CD4-positive, alpha-beta T cell treated with Interleukin-17A for 1 hour (primary cell): ENCODE measurements at places on chromosomes 3 and 15.

DNA sequence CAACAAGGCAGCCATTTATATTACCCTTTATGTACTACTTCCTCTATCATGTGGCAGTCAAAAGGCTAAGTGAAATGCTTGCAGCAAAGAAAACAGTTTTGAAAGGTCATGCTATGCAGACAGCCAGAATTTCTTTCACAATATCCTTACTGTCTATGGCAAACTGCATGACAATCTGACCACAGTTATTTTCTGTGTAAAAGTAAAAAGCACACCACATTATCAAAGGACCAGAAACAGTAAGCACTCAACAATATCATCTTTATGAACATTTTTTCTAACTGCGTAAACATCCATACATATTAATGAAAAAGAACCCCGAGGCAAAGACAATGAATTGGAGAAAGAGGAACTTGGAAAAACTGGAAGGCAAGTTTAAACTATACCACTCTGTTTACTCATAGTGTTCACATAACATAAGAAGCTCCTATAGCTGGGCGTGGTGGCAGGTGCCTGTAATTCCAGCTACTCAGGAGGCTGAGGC lies 47.9 kb downstream of the PIK3CB start:
- DNase-seq: no peak

DNA sequence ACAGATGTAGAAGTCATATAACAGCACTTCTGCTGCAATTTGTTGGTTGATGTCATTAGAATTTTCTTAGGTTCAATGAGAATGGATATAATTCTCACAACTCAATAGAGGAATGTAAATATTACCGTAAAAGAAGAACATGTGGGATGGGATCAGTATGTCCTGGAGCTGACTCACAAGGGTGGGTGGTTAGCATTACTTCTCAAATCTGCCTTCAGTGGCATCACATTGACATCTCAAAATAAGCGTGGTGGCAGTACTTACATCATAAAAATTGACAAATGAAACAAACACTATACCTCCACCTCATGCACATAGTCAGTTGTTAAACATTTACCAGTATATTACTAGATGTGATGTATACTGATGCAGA lies 1068.0 kb upstream of the CADM2 start:
- DNase-seq: no peak

DNA sequence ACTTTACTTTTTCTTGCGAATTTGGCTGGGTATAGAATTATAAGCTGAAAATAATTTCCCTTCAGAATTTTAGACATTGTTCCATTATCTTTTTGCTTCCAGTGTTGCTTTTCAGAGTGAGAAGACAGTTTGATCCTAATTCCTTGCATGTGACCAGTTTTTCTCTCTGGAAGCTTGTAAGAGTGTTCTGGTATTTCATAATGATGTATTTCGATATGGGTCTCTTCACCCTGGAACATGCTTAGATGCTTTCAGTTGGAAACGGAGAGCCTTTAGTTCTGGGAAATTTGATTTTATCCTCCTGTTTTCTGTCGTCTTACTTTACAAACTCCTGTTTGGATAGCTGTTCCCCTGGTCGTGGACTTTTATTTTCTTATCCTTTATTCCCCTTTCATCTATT lies 13.9 kb downstream of the ALPK3 start:
- DNase-seq: no peak

GRCh38 chr15:69725957-69726356 lies 273.3 kb downstream of the RPLP1 start:
- DNase-seq: no peak

- peak; percentile 44 for DNase-seq
Observed at GRCh38 chr3:16900779-16901440, 16.2 kb downstream of the PLCL2 start.

DNA sequence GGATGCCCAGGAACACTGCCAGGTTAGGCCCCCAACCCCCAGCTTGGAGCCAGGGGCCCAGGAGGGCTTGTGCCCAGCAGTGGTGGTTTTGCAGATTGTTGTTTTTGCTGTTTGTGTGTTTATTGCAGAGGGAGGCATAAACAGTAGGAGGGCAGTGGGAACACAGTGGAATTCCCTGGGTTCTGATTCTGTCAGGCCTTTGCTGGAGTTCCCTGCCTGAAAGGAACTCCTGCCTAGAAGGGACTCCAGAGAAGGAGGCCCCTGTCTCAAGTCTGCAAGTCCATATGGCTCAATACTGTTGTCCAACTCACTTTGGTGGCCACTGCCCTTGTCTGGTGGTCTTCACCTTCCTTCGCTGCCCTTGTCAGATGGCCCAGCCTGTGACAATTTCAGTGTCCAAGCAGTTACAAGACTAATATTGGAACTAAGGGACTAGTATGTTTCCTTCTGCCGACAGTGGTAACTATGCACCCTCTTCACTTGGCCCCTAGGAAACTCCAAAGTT lies 47.4 kb upstream of the RAB6B start:
- DNase-seq: no peak

- no peak for DNase-seq
Observed at GRCh38 chr3:188037195-188037718, 116.7 kb upstream of the LPP start.
